ENCODE measurements at places on chromosomes 7 and 10.

- peaks cover 3% of the 10 kb centered on the region for H3K27me3 ChIP-seq
- H3K4me3 ChIP-seq, result no peak overlapping the region
- DNase-seq, result no peak
- no peaks in the 10 kb centered on the region for H3K4me1 ChIP-seq
Observed at GRCh38 chr7:5266191-5267028, 16.3 kb upstream of the SLC29A4 start.

DNA sequence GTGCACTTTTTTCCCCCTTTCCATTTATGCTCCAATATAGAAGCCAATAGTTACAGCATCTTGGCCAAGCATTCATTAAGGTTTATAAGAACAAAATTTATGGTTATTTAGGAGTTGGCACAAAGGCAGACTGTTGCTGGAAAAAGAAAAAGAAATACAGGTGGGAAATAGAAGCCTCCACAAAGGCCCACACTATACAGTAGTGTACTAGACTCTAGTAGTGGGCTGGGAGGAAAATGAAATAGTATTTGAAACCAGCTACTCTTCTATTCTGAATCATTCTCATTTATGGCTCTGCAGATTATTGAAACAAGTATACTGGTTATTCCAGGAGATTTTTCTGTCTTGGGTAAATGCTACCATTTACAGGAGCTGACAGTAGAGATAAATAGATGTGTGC, 80.9 kb upstream of the CDK6 start:
- peaks cover 13% of the 10 kb centered on the region for H3K36me3 ChIP-seq
- H3K27me3 ChIP-seq, result no peaks in the 10 kb centered on the region
- peaks cover 24% of the 10 kb centered on the region for H3K4me1 ChIP-seq
- DNase-seq, result no peak
- H3K4me3 ChIP-seq, result no peak overlapping the region
- peak overlapping the region; percentile 97 for H3K27ac ChIP-seq

GRCh38 chr10:97781618-97782331, 10.0 kb upstream of the SFRP5 start:
- no peak overlapping the region for H3K27ac ChIP-seq
- no peaks in the 10 kb centered on the region for H3K4me1 ChIP-seq
- H3K36me3 ChIP-seq, result no peaks in the 10 kb centered on the region
- H3K4me3 ChIP-seq, result no peak overlapping the region
- H3K27me3 ChIP-seq, result peaks cover 29% of the 10 kb centered on the region

- H3K27ac ChIP-seq, result no peak overlapping the region
- no peak overlapping the region for H3K4me3 ChIP-seq
- peaks cover 17% of the 10 kb centered on the region for H3K27me3 ChIP-seq
- DNase-seq, result no peak
- no peaks in the 10 kb centered on the region for H3K36me3 ChIP-seq
- no peaks in the 10 kb centered on the region for H3K4me1 ChIP-seq
Observed at GRCh38 chr7:72059925-72060324, 352.2 kb downstream of the CALN1 start.

DNA sequence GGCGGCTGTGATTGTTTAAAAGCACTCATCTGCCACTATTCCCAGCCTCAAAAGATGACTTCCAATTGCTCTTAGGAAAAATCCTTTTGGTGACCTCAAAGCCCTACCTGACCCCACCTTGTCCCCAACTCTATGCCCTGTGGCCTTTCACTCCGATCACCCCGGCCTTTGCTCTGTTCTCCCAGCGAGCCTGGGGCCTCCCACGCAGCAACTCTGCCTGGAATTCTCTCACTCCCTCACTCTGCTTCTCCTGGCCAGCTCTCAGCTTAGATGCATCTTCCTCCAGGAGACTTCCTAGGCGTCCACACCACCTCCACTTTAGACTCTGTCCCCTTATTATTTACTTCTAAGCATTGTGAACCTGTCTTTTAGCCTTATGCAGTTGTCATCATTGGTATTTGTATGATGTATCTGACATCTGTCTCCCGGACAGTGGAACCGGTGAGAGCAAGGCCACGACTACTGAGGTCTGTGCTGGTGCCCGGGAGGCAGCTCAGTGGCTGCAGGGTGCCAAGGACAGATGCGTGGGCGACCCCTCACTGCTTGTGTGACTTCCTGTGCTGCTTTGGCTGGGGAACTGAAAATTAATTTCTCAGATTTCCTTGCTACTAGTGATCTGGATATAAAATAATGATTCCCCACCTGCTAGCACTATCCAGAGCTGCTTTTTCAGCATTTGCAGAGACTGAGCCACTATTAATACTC, 63.0 kb downstream of the PIP4K2A start:
- no peaks in the 10 kb centered on the region for H3K36me3 ChIP-seq
- no peaks in the 10 kb centered on the region for H3K27me3 ChIP-seq
- no peak for DNase-seq
- H3K27ac ChIP-seq, result peak overlapping the region; percentile 84
- H3K4me3 ChIP-seq, result no peak overlapping the region
- peaks cover 86% of the 10 kb centered on the region for H3K4me1 ChIP-seq

- H3K27me3 ChIP-seq, result no peaks in the 10 kb centered on the region
- DNase-seq, result no peak
- no peaks in the 10 kb centered on the region for H3K36me3 ChIP-seq
- no peak overlapping the region for H3K27ac ChIP-seq
Observed at GRCh38 chr10:111429288-111430028, 352.6 kb downstream of the ADRA2A start.

- peaks cover 71% of the 10 kb centered on the region for H3K27me3 ChIP-seq
- H3K4me1 ChIP-seq, result no peaks in the 10 kb centered on the region
- H3K27ac ChIP-seq, result no peak overlapping the region
- H3K4me3 ChIP-seq, result no peak overlapping the region
- no peaks in the 10 kb centered on the region for H3K36me3 ChIP-seq
Observed at GRCh38 chr10:132282667-132283603, 24.8 kb downstream of the STK32C start.

GRCh38 chr7:144019457-144019856, 19.3 kb downstream of the OR6B1 start:
- H3K36me3 ChIP-seq, result no peaks in the 10 kb centered on the region
- no peak for DNase-seq
- no peaks in the 10 kb centered on the region for H3K27me3 ChIP-seq
- peaks cover 22% of the 10 kb centered on the region for H3K4me1 ChIP-seq

GRCh38 chr10:20670579-20670978, 226.5 kb downstream of the NEBL start:
- no peak overlapping the region for H3K27ac ChIP-seq
- no peak overlapping the region for H3K4me3 ChIP-seq
- H3K27me3 ChIP-seq, result no peaks in the 10 kb centered on the region
- no peak for DNase-seq
- H3K36me3 ChIP-seq, result no peaks in the 10 kb centered on the region

DNA sequence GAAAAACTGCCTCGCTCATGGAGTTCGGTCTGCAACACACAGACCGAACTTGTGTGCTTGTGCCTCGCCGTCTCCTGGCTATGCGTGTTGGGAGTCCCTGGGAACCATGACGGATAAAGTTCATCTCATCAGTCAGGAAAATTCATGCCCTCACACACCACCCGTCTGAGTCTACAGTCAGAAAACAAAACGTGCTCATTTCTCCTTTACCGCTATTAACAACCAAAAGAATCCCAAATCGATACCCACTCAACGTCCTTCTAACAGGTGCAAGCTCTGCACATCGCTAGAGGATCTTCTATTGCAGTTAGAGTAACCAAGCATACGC, 13.6 kb downstream of the CNPY1 start:
- peak overlapping the region; percentile 55 for H3K4me3 ChIP-seq
- DNase-seq, result no peak
- H3K36me3 ChIP-seq, result no peaks in the 10 kb centered on the region

GRCh38 chr7:54166419-54166818, 375.8 kb upstream of the VSTM2A start:
- H3K4me1 ChIP-seq, result no peaks in the 10 kb centered on the region
- no peak overlapping the region for H3K27ac ChIP-seq
- H3K27me3 ChIP-seq, result no peaks in the 10 kb centered on the region
- no peak overlapping the region for H3K4me3 ChIP-seq

GRCh38 chr10:114544045-114544659, 113.9 kb downstream of the ABLIM1 start:
- H3K4me1 ChIP-seq, result no peaks in the 10 kb centered on the region
- H3K36me3 ChIP-seq, result peaks cover 2% of the 10 kb centered on the region
- no peak for DNase-seq
- no peak overlapping the region for H3K27ac ChIP-seq
- no peak overlapping the region for H3K4me3 ChIP-seq
- no peaks in the 10 kb centered on the region for H3K27me3 ChIP-seq

Measured in mesothelial cell of epicardium (in vitro differentiated cells).